ENCODE measurements at places on chromosomes 1 and 21.

GRCh38 chr21:46538262-46538661, 66.6 kb downstream of the S100B start:
- DNase-seq, result no peak

DNA sequence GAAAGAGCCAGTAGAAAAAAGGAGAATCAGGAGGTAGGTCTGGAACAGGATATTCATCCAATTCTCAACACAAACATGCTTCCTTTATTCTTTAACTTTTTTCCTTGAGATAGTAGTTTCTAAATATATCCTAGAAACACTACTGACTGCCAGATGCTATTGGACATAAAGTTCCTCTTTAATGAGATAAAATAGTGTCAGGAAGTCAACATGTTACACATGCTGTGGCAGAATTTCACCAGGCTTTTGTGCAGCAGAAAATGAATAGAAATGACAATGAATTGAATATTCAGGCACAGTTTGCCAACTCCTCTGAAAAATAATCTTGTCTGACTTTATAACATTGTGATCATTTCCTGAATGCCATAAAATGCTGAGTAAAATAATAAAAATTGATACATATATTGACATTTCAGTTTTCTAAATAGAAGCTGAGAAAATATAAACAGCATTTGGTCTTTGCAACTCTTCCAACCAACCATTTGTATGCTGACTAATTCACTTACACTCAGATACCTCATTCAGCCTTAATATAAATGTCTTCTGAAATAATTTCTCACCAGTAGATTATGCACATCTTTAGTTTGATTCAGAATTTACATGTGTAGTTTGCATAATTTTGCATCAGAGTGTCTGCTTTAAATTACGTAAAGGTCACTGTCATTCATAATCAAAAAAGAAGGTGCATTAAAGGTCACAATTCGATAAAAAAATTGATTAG, 486.1 kb upstream of the ADGRL2 start:
- no peak for DNase-seq

- DNase-seq, result no peak
Observed at GRCh38 chr1:162695687-162696086, 63.4 kb downstream of the DDR2 start.

- DNase-seq, result peak; percentile 62
Observed at GRCh38 chr1:160675641-160676410, 29.0 kb upstream of the SLAMF1 start.

DNA sequence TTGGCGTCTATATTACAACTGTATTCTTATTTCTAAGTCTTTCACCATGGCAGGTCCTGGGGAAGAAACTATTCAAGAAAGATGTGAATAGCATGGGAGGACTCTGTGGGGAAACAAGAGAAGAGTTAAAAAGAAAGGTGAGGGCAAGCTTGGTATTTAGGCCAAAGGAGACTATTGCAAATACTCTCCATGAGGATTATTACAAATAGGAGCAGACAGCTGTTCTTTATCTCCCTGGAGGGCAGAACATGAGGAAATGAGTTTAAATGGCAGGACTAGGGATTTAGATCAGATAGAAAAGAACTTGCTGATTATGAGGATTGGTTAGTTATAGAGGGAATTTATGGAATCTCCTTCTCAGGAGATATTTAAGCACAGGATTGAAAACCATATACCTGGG, 186.8 kb downstream of the CDC7 start:
- DNase-seq, result no peak

DNA sequence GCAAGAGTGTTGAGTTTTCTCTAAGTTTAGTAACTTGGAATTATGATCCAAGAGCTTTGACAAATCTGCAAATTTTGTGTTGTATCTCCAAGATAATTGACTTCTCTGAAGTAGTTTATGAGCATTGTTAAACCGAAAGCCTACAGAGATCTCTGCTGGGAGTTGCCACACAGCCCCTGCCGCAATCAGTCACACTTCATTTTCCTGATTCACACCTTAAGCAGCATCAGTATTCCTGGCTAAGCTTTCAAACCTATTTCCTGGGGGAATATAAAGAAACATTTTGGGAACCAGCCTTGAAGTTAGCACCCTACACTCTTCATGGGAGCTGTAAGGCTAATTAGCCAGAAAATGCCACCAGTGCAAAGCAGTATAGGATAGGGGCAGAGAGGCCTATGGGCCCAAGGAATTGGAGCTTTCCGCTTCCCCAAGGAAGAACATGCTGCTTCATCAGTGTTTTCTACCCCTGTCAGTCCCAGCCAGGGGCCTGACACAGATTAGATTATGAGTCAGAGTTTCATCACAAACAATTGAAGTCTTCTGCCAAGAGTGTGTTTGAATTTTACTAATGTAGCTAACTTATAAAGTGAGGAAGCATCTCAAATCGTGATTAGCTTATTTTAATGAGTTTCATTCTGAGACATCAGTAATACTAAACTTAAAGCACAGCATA, 23.2 kb upstream of the CACYBP start:
- DNase-seq, result no peak

DNA sequence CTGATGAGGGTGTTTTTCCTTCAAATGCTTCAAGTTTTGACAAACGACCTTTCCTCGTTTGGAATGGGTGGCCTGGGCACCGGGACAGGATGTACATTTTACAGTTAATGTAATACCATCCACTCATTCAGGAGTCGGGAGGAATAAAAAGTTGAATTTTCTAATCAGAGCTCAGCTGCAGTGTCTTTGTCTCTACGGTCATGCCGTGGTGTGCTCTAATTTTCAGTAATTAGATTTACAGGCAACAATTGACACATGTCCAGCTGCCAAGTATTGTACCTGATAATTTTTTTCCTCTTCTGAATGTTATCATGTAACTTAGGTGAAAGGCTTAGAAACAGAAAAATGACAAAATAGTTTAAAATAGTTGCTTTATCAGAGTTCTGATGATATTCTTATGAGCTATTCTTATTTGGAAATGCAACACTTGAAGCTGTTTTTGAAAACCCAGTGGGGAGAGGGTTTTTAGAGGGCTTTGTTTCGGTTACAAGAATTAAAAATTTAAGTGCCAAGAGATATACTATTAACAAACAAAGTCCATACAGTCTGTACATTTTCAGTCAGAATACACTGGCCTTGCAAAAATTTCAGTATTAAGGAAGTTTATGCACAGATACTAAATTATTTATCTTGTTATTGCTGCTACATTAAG, 1.0 kb downstream of the CDKN2C start:
- no peak for DNase-seq

DNA sequence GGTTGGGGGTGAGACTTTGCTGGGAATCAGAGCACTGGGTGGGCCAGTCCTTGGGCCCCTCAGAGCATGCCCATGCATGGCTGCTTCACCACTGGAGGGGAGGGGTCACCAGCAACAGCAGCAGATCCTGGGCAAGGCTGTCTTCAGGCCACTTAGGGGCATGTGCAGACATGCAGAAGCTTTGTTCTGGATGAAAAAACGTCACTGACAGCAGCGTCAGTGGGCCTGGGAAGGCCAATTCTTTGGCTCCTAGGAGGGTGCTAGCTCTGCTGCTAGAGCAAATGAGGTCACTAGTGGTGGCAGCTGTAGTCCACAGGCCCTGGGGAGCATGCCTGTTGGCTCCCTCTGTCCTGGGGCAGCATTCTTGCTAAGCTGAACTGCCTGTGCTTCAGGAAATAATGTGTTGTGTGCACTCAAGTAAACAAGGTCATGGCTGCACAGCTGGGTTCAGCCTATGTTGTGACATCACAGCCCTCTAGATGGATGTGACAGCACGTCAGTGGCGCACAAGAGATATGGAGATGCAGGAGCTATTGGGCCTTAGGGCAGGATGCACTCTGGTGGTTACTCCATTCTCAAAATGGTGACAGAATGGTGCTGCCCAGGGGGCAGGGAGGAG, 27.0 kb downstream of the ZC3H11B start:
- no peak for DNase-seq

DNA sequence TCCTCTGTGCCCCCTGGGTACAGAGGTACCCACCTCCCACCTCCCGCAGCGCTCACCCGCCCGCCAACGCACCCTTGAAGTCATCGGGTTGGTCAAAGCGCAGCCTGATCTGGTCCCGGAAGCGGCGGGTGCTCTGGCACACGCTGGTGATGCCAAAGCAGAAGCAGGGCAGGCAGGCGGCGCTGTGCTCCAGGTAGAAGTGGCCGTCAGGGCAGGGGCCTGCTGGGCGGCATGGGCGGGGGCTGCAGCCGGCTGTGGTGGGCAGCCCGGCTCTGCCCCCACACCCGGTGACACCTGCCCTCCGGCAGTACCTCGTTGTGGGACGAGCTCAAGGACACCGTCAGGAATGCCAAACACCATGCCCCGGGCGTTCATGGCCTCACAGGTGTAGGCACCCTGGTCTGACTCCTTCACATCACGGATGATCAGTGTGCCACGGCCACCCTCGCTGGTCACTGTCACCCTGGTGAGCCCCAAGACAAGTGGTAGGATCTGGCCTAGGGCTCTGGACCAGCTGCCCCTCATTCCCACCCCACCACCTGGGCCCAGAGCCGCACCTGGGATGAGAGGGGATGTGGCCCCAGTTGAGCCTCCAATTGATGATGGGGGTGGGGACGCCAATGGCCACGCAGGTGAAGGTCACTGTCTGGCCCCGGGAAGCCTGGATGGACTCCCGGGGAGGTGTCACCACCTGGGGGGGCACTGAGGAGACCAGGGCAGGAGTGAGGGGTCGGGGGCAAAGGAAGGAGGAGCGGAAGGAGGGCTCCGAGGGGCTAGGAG, 52.5 kb downstream of the HSPG2 start:
- no peak for DNase-seq

- DNase-seq, result no peak
Observed at GRCh38 chr1:150995896-150996295, 10.8 kb downstream of the MINDY1 start.

DNA sequence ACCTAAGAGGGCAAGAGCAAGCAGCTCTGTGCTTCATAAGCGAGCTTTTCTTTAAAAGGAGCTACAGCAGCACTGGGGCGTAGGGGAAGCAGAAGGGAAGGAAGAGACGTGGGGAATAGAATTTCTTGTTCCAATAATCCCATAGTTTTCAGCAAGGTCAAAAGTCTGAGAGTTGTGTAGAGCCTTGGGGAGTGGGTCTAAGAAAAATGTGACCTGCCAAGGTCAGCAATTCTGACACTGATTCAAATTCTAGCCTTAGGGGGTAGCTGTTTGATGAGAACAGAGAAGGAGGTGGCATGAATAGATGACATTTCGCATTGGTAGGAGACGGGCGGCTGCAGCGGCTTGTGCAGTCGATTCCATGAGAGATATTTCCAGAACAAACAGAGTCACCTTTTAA, 22.4 kb downstream of the PRRX1 start:
- DNase-seq, result no peak

DNA sequence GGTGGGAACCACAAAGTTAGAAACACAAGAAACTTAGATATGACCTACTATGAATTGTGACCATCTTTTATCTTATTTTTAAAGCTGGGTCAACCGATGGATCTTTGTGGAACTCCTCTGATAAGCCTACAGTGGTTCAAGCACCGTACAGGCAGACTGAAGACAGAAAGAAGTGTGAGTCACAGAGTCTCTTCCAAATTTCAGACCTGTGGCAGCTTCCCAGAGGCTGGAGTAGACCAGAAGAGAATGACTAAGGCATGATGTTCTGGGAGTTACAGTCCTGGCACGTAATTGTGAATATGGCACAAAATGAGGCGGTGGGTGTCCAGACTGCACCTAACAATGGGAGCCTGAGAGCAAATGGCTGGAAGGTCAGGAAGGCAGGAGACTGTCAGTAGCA, 70.0 kb downstream of the LMO4 start:
- DNase-seq, result no peak

- DNase-seq, result no peak
Observed at GRCh38 chr1:187237542-187237941, 408.8 kb downstream of the PLA2G4A start.

- DNase-seq, result no peak
Observed at GRCh38 chr1:117985973-117986372, 56.4 kb downstream of the WDR3 start.

DNA sequence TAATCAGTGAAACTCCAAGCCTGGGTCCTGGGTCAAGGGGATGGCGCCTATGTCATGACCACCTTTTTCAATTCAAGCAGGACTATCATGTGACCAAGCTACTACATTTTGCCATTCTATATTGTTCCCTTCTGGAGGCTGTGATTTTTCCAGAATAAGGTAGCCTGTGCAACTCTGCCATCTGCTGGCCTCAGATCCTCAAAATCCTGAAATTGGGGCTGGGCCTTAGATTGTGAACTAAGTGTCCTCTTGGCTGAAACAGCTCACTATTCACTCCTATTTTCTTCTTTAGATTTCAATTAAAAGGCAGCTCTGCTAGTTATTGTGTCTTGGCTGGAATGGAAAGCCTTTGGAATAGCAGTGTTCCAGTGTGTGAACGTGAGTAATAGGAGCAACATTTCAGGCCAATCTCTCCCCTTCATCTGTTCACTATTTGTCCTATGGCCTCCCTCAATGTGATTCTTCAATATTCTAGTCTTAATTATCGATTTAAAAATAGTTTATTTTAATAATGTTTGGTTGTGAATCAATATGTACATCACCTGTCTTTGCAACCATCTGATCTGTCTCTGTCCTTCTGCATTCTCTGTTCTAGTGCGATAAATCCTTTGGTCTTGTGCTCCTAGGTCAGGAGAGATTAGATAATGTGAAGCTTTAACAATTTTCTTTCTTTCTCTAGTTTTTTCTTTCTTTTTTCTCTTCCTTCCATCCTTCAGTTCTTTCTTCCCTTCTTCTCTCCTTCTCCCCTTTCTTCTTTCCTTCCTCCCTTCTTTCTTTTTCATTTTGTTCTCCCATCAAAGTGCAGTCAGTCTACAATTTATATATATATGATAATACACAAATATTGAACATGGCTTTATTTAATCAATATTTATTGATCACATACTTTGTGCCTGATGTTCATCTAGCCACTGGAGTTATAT, 69.8 kb downstream of the CR1 start:
- DNase-seq, result no peak

All from T follicular helper cell (primary cell).